ENCODE measurements at places on chromosomes 7 and 10.

DNA sequence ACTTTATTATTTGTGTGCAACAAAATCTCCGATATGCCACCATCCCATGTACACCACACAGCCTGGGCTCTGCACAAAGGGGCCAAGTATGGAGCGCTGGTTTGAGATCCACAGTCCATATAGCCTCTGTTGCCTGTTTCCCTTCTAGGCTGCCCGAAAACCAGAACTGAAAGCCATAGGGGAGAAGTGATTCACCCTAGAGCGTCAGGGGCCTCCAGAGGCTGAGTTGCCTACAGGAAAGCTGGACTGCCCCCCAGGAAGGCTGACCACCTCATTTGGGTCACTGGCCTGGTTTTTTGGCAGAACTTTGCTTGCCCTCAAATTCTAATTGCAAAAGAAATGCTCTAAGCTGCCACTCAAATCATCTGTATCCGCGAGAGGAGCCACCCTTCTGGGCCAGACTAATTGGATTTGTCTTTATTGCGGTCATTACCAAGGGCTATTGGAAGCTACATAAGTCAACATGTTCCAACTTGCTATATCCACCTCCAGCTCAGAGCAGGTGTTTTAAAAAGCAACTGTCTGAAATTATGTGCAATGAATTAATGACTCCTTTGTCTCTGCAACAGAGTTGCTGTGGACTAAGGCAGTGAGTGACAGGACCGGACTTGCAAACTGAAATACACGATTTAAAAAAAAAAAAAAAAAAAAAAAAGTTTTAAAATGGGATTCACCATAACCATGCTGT lies 28.3 kb upstream of the FRMD4A start:
- DNase-seq, result no peak

DNA sequence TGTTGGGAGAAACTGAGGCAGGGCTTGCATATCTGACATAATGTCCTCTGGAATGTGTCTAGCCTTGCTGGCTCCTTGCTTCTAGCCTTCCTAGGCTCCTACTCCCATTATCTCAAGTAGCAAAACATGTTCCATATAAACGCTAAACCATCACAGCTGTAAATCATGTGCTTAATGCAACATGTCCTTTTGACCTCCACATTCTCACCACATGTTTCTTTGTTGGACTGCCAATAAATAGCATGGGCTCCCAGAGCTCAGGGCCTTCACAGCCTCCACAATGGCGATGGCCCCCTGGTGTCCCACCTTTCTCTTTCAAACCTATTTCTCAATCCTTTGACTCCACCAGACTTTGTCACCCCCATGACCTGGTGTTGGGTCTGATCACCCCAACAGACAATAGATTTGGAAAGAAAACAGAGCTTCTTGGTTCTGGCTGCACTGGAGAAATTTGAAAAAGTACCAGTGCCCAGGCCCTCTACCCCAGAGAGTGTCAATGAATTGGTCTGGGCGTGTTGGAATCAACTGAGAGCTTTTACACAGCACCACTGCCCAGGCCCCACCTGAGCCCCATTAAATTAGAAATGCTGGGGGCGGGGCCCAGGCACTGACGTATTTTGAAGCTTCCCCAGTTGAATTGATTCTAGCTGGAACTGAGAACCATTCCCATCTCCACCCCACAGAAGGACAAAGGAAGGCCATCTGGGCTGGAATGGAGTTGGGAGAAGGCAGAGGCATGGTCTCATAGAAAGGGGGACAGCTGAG lies 41.3 kb upstream of the GGCT start:
- DNase-seq, result no peak

- no peak for DNase-seq
Measured at GRCh38 chr10:14253711-14254110, 77.0 kb downstream of the FRMD4A start.

- no peak for DNase-seq
Measured at GRCh38 chr10:110207011-110207804, at the start of gene MXI1. TSS of gene MXI1 (plus strand) at chr10:110207605. CDS start at chr10:110207809, 204 bp downstream.

- no peak for DNase-seq
Measured at GRCh38 chr10:3249307-3249889, 76.8 kb upstream of the PITRM1 start.

- no peak for DNase-seq
Measured at GRCh38 chr10:23676296-23676695, 237.4 kb downstream of the OTUD1 start.

DNA sequence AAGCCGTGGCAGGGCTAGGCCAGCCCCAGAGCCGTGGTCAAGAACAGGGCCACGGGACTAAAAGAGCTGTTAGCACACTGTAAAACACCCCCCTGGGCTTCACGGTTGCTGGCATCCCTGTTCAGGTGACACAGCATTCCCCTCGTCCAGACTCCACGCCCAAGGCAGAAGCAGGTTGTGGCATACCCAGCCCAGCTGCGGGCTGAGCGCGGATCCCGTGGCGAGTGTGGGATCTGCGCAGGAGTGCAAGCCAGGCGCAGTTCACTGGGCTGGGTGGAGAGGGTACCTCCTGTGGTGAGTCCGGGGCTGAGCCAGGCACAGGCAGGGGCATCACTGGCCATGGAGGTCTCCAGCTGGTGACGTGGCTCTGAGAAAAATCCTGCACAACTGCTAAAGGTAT lies 199.1 kb downstream of the FZD1 start:
- DNase-seq, result no peak

DNA sequence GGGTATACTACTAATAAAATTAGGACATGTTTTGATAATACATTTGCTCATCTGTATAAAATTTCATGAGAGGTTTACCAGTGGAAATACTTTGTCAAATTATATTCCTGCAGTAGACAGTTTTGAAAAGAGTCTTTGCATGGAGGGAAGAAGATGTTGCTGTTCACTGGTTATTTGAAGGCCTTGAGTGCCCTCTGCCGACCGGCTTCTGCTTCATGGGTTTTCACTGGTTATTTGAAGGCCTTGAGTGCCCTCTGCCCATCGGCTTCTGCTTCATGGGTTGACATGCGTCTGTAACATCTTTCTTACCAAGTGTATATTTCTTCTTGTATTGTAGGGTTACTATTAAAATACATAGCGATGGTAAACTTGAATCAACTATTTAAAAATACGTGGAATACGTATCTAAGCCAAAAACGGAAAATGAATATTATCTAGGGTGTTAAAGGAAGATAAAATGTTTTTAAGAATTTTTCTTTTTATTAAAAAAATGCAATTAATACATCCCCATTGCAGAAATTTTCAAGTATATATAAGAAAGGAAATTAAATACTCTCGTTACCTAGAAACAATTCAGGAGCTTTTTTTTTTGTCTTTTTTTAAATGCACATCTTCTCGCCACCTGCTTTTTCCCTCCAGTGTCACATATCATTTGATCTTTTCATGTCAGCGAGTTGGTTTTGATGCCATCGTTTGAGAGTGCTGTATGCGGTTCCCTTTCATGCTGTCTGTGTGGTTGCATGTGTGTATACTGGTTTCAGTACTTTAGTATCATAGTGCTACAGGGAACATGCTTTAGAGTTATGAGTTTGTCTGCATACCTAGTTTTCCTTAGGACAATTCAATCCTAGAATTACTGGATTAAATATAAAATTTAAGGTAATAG lies 73.4 kb downstream of the SHH start:
- no peak for DNase-seq

- DNase-seq, result no peak
Measured at GRCh38 chr7:115274-115911, 77.0 kb upstream of the FAM20C start.

- no peak for DNase-seq
Measured at GRCh38 chr10:86728056-86728455, 28.4 kb upstream of the BMPR1A start.

DNA sequence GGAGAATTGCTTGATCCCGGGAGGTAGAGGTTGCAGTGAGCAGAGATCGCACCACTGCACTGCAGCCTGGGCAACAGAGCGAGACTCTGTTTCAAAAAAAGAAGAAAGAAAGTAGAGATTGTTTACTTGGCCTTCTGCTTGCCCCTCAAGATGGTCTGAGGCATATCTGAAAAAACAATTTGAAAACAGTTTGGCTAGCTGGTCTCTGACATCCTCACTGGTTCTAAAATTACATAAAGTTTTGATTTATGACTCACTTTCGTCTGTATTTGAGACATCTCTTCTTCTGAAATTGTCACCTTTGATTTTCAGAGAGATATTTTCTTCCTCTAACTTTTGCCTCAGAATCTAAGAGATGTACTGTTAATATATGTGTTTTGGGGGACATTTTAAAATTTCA lies 49.6 kb upstream of the HELLS start:
- no peak for DNase-seq

DNA sequence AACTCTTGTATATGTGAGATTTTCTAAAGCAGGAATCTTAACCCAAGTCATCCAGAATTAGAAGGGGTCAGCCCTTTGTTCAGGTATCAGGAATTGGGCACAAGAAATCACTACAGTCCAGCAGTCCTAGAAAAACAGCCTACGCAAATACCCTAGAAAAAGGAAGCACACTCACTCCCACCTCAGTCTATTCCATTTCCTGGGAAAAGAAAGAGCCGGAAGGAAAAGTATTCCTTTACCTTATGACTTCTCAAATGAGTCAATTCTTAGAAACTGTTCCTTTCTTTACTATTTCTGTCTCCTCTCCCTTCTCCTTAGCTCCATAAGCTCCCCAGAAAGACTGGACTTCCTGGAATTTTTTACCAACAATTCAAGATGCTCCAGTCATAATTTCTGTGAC lies 62.7 kb downstream of the DNAJC12 start:
- DNase-seq, result no peak

DNA sequence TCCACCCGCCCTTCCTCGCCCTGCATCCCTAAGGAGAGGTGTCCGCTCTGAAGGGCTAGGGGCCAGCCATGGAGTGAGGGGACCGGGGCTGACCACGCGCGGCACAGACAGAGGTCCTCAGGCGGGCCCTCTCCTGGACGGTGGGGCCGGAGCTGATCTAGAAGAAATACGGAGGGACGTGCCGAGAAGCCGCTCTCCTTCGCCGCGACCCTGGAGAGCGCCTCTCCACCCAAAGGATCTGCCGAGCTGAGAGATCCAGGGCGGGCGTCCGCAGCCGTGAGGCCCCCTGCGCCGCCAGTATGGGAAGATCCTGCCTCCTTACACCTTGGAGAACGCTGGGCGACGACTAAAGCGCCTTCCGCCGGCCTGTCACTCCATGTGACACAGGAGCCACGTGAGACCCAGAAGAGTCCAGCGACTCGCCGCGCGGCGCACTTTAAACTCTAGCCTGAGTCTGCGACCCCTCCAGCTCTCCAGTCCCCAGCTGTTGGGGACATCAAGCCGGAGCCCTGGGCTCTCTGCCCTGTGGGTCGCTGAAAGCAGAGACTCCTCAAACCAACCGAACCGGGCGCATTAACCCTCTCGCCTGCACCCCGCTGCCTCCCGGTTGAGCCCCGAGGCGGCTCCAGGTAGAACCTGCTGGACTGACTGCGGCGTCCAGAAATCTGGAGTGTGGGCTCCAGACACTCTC lies 1.5 kb upstream of the SFMBT2 start:
- peak; percentile 34 for DNase-seq

- DNase-seq, result no peak
Measured at GRCh38 chr10:32949221-32949678, 8.8 kb downstream of the ITGB1 start.

DNA sequence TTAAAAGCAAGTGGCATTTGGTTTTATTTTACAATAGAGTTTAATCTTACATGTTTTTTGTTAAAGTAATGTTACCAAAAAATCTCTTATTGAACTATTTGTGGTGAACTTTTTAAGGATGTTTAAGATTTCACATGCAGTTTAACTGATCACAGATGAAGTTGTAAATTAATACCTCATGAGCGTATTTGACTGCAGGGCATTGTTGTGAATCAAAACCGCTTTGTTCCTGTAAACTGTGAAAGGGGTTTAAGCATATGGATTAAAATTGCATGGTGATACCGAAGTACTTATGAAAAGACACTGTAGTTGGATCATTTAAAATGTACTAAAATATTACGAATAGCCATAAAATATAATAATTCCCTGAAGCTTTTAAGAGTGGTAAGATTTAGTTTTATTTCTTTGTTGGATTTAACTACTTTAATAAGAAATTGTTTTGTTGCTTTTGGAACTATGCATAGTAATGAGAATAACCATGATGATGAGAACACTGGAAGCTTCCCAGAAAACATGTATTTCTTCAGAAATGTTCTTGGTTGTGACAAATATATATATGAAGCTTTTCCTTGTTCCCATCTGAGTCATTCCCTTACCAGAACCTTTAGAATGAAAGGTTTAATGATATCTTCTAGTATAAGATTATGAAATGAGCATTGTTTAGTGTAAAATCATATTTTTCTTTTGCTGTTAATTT lies 131.3 kb downstream of the ADK start:
- no peak for DNase-seq

DNA sequence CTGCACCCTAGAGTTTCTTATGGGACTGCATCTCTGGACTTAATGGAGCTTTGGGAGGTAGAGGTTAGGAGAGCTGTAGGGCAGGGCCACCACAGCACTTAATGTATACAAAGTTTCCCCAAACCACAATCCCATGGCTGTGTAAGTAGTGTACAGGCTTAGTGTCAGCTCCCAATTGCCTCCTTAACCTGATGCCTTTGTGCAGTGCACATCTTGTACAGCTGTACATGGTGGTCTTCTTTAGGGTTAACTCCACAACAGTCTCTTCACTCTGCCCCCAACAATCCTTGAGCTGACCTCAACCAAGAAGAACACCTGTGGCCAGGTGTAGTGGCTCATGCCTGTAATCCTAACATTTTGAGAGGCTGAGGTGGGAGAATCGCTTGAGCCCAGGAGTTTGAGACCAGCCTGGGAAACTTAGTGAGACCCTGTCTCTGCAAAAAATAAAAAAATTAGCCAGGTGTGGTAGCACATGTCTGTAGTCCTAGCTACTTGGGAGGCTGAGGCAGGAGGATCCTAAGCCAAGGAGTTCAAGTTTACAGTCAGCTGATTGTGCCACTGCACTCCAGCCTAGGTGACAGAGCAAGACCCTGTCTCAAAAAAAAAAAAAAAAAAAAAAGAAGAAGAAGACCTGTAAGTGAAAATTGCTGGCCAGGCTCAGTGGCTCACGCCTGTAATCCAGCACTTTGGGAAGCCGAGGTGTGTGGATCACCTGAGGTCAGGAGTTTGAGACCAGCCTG lies 6.8 kb downstream of the PLAU start:
- no peak for DNase-seq

- DNase-seq, result no peak
Measured at GRCh38 chr7:108299251-108299973, 156.8 kb downstream of the NRCAM start.

DNA sequence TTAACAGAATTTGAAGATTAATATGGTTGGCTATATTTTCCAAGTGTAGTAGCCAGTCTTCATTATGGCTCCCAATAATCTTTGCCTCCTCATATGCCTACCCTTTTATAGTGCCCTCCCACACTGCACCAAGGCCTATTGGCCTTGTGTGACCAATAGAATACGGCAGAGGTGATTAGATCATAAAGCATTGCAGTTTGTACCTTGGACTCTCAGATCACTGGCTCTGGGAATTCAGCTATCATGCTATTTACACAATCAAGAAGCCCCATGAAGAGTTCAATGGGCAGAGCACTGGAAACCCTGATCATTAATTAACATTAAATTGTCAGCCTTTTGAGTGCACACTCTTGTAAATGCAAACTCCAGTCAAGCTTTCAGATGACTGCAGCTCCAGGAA lies 154.5 kb upstream of the MAGI2 start:
- DNase-seq, result no peak

GRCh38 chr10:128624656-128625530 lies 498.7 kb upstream of the MKI67 start:
- no peak for DNase-seq

GRCh38 chr10:100999742-101000126 lies at the start of gene LZTS2:
TSS of gene LZTS2 (plus strand) at chr10:100999808. CDS start at chr10:101002539, 2,731 bp downstream.
- DNase-seq, result no peak

- DNase-seq, result no peak
Measured at GRCh38 chr10:78470267-78471103, 436.8 kb downstream of the RPS24 start.

Measured in bone marrow (tissue), 2 donors.